Right lobe of liver (tissue), 6 donors: ENCODE measurements at places on chromosomes 2 and 18.

- DNase-seq, result peak; percentile 68
Observed at GRCh38 chr18:76528477-76529432, 33.7 kb upstream of the ZNF516 start.

DNA sequence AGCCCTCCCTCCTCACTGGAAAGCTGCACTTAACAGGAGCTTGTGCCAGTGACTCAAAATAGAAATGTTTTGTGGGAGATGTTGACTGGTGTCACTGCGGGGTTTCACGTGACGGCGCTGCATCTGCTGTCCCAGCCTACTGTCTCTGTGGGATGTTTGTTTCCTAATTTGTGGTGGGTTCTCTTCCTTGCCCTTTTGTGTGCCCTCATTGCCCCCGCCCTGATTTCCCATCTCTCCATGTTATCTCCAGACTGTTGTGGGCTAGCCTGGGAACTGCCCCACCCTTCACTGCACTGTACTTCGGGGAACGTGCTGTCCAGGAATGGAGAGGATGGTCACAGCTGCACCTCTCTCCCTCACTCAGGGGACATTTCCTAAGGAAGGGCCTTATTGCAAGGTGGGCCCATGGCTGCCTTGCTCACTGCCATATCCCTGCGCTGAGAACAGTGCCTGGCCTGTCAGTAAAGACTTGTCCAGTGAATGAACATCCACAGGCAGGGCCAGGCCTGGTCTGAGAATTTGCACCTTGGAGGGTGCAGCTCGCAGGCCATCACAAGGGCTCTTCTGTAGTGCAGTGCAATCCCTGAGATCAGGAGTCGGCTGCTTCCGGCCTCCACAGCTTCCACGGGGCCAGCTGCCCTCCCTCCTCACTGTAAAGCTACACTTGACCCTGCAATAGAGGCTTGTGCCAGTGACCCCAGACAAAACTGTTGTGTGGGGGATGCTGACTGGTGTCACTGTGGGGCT is 18.1 kb downstream of the ZAP70 start:
- no peak for DNase-seq

DNA sequence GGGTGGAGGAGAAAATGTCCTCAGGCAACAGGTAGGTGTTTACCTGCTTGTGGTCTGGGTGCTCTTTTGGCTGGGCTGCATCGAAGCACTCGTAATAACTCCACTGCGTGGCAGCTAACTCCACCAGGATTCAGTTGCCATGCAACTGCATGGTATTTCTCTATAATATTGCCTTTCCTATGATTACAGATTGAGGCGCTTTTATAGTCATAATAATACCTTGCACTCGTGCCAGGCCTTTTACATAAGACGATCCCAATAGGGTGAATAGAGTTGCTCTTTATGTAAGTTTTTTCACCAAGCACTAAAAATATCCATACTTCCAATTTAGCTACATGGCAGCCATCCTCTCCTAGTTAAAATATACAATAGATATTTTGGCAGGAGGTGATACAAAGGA is 19.7 kb upstream of the NYAP2 start:
- no peak for DNase-seq

- DNase-seq, result peak; percentile 37
Observed at GRCh38 chr2:238554468-238555315, 128.0 kb downstream of the ASB1 start.

- no peak for DNase-seq
Observed at GRCh38 chr2:224086226-224086914, 47.3 kb upstream of the SERPINE2 start.

GRCh38 chr2:11862049-11862448 is 115.6 kb downstream of the LPIN1 start:
- DNase-seq, result no peak
